ENCODE measurements at places on chromosomes 3 and 15.

DNA sequence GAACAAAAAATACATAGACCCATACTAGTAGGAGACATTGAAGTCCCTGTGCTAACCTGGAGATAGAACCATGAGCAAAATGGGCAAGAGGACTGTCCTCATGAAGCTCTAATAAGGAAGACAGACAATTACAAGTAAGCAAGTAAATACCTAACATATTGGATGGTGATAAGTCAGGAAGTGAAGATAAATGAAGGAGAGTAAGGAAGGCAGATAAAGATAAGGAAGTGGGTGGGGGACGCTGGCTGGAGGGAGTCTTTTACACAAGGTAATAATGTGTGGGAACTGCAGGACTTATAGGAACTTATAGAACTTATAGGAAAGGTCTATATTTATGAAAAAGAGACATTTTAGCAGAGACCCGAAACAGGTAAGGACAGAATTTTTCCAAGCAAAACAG, 148.9 kb upstream of the ABI3BP start:
- DNase-seq, result no peak

GRCh38 chr3:7421065-7421464, 560.1 kb downstream of the GRM7 start:
- DNase-seq, result no peak

DNA sequence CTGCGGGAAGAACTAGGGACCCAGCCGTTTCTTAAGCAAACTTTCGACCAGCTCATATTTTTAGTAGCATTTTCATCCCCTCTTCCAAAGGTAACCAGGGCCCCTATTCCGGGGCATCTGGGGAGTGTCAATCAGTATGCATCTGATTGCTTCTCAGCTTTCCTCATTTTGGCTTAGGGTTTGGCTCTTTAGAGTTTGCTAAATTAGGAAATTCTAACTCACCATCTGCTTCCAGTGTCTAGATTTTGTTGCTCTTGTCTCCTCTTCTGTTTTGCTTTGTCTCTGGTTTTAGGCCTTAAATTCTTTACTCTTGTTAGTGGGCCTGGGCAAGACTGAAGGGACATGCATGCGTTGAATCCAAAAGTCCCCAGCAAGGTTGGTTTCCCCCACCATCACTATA, 9.6 kb upstream of the ABTB1 start:
- no peak for DNase-seq

GRCh38 chr3:47581422-47581821, 2.8 kb upstream of the CSPG5 start:
- no peak for DNase-seq

GRCh38 chr3:52254608-52255007, 9.0 kb downstream of the PPM1M start:
- DNase-seq, result no peak

DNA sequence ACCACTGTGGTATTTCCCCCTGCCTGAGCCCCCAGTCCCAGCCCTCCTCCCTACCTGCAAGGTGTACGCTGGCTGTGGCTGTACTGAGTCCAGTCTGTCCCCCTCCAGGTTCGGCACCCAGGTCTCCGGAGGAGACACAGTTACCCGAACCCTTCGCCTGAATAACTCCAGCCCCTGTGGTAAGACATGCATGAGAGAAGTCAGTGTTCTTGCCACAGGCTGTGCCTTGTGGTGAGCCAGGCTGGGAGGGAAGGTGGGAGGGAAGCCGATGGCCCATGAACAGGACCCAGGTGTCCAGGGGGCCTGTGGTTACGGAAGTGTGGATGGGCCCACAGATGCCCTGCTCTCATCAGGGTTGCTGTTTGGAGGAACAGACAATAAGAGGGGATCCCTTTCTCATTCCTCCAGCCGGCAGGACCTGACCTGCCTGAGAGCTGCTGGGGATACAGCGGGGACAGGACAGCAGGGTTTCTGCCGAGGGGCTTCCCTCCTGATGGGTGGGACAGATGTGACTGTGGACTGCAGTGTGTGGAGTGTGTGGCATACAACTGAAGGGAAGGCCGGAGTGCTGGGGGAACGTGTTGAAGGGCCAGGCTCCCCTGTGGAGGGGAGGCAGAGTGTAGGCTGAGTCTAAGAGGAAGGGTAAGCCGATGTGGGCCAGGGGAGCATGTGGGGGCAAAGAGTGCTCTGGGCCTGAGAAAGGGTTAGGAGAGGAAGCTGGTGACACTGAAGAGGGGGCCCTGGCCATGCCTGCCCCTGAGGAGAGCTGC, 21.9 kb downstream of the ACAA1 start:
- DNase-seq, result no peak

- no peak for DNase-seq
Measured at GRCh38 chr15:66621491-66622467, 56.0 kb upstream of the LCTL start.

DNA sequence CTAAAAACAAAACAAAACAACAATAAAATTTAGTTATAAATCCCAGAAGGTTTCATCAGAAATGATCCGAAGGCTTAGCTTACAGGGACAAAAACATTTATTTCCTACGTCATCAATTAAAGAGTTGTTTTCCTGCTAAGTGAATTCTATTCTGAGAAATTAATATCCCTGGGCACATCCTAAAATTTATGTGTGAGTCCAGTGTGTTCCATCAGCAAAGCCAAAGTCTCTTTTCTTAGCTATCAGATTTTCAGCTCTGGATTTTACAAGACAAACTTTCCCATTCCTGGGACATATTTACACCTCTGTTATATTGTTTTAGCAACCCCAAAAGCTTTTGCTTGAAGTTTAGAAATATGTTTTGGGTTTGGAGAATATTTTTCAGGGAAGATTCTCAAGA, 4.4 kb upstream of the TMC3 start:
- DNase-seq, result no peak

DNA sequence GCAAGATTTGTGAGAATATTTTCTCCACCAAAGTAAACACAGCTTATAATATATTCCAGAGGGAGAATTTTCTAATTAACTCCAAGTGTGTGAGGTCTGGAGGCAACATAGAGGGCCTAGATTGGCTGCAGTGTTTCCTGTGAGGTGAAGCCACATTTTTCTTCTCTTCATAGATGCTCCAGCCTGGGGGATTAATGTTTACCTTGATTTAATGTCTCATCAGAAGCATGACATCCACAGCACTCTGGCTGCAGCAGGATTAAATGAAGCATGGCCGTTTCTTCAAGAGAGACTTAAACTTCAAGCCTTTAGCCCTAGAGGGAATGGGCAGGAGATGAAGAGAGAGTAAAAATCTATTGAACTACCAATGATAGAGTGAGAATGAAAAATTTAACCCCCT, 137.9 kb upstream of the ZBTB20 start:
- no peak for DNase-seq

GRCh38 chr3:146498002-146498736, 28.8 kb upstream of the PLSCR2 start:
- DNase-seq, result no peak

- DNase-seq, result no peak
Measured at GRCh38 chr3:125381743-125382142, 6.6 kb upstream of the ZNF148 start.

GRCh38 chr3:24388611-24389010, 106.0 kb downstream of the THRB start:
- no peak for DNase-seq

DNA sequence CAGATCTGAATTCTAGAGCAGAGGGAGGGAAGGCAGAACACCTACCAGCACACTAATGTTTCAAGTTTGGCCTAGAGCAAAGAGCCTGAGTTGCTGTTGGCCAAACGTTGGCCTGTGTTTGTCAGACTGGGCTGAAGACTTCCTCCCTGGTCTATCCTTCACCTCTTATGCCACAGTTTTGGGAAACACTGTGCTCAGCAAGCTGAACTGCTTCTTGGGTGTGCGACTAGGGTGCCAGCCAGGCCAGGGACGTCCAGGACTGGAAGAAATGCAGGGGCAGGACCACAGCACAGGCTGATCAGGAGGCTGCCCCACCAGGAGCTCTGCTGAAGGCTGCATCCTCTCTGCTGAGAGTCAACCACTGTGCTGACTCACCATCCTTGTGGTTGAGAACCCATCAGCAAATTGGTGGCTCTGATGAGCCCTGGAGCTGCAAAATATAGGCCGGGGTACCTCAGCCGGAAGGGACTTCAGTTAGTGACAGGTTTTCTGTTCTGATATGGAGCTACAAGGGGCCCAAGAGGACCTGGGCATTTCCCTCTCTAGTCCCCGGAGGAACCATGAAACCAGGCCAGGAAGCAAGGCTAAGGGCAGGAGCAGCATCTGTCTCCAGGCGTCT, 131.6 kb upstream of the RASGRP1 start:
- no peak for DNase-seq

DNA sequence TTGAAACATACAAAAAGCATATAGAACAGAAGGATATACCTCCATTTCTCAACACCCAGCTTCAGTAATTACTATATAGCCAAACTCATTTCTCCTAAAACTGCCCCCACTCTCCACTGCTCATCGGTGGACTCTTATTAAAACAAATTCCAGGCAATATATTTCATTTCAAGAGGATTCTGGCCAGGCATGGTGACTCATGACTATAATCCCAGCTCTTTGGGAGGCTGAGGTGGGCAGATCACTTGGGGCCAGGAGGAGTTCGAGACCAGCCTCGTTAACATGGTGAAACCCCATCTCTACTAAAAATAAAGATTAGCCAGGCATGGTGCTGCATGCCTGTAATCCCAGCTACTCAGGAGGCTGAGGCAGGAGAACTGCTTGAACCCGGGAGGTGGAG, 40.9 kb downstream of the SNX4 start:
- no peak for DNase-seq

DNA sequence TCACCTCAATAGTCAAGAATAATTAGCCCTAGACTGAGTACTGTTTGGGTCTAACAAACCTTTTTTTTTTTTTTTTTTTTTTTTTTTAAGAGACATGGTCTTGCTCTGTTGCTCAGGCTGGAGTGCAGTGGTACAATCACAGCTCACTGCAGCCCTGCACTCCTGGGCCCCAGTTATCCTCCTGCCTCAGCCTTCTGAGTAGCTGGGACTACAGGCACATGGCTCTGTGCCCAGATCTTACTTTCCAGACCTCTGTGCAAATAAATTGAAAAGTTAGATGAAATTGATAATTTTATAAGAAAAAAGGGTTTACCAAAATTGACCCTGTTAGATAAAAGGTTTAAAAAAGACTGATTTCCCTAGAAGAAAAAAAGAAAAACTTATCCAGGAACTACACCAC, 79.0 kb downstream of the NR2E3 start:
- no peak for DNase-seq

DNA sequence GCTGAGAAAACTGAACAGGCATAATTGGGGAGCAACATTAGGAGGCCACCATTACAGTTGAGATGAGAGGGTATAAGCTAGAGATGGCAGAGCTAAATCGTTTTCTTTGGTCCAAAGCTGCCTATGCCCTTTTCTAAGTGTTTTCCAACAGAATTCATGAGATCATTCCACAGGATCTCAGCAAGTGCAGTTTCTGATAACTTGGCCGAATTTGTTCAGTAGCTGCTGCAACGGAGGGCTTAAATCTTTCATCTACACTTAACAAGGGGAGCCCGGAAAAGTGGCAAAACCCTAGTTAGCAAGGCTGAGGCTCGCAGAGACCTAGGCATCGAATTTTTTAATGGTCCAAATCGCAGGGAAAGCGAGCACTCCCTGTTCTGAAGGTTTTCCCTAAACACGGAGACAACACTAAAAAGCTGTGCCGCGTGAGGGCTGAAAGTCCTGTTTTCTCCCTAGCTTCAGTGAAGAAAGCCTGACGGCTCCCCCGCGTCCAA, 531 bp upstream of the BLOC1S6 start:
- DNase-seq, result no peak

DNA sequence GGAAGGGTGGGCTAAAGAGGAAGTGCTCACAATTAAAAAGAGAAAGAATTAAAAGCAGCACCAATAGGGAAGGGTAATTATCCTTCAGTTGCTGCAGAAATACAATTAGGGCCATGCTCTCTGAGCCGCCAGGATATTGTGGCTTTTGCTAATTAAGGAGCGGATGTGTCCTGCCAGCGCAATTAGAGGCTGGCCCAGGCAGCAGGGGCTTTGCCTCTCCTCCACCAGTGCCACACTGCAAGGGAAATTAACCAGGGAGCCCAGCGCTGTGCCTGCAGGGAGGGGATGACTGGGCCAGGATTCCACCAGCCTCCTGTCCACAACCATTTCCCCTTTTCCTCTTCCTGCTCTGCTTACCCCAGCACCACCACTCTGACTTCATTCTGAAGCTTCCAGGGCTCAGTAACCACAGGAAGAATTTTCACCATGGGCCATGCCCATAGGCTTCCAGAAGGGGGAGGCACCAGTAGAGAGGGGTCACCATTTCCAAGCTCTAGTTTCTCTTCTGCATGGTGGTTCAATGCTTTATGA, 10.4 kb upstream of the AEN start:
- no peak for DNase-seq

GRCh38 chr3:169604568-169604967, 58.9 kb downstream of the MECOM start:
- DNase-seq, result no peak

DNA sequence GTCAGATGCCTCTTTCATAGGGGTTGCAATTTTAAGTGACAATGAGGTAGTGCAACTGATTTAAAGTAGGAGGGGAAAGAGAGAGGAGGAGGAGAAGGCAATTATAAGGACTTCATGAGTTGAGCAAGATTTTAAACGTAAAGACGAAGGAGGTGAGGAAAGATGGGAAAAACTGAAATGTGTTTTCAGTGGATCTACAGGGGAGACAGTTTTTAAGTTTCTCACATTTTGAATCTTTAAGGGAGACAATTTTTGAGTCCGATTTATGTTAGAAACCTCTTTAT, 68.7 kb upstream of the LIMD1 start:
- no peak for DNase-seq

- no peak for DNase-seq
Measured at GRCh38 chr15:85886309-85886811, 91.6 kb upstream of the KLHL25 start.

DNA sequence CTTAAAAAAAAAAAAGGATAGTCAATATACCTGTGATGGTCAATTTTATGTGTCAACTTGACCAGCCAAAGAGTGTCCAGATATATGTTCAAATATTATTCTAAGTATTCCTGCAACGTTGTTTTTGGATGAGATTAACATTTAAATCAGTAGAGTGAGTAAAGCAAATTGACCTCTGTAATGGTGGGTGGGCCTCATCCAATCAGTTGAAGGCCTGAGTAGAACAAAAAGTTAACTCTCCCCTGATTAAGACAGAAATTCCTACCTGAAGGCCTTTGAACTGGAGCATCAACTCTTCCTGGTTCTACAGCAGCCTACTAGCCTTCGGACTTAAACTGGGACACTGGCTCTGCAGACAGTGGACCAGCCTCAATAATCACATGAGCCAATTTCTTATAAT, 154.1 kb downstream of the FGF12 start:
- no peak for DNase-seq

- DNase-seq, result peak; percentile 19
Measured at GRCh38 chr3:53350652-53351051, 3.3 kb upstream of the DCP1A start.

DNA sequence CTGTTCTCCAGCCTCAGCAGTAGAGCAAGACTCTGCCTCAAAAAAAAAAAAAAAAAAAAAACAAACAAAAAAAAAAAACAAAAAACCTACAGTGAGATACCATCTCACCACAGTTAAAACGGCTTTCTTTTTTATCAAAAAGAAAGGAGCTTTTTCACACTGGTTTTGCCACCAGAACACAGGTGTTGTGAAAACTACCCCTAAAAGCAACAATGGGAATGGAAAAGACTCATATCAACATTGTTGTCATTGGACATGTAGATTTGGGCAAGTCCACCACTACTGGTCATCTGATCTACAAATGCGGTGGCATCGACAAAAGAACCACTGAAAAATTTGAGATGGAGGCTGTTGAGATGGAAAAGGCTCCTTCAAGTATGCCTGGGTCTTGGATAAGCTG, 24.8 kb upstream of the SLC25A38 start:
- no peak for DNase-seq

GRCh38 chr3:15327941-15328340, 4.4 kb downstream of the SH3BP5 start:
- DNase-seq, result peak; percentile 72
